ENCODE measurements at places on chromosomes 13 and 19.

GRCh38 chr13:113029487-113030258 is 60.7 kb downstream of the MCF2L start:
- DNase-seq: no peak

GRCh38 chr13:46893221-46893740 is 3.6 kb downstream of the HTR2A start:
- no peak for DNase-seq

DNA sequence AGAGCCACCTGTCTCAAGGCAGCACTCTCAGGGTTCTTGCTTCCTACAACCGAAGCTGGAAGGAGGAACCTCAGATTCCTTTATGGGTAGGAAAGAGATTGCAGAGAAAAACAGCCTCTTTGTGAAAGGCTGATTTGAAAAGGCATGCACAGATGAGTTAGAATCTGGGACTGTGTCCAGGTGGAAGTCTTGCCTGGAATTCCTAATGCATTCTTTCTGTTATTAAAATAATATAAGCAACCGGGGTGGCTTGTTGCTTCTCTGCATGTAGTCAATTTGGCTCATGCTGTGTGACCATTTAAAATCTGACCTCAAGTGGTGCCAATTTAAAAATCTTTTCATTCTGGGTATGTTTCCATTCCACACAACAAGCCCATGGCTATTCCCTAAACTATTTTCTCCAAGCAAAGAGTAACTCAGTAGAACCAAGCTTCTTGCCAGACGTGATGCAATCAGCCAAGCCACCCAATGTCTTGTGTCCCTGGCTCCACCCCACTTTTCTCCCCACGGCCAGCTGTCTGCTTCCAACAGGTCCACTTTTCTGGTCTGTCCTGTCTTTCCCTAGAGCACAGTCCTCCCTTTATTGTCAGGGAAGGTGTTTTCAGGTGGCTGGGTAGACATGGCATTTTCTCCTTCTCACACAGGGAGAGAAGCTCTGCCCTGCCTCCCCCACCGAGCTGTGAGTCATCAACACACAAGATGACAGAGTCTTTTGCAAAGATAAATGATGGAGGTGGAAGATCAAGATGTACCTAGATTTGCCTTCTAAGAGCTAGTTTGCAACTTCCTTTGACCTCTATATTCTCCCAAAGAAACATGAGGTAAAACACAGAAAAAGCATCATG is 394.3 kb downstream of the FOXO1 start:
- DNase-seq: no peak

GRCh38 chr19:13118424-13119193 is 545 bp downstream of the NACC1 start:
- DNase-seq: no peak

DNA sequence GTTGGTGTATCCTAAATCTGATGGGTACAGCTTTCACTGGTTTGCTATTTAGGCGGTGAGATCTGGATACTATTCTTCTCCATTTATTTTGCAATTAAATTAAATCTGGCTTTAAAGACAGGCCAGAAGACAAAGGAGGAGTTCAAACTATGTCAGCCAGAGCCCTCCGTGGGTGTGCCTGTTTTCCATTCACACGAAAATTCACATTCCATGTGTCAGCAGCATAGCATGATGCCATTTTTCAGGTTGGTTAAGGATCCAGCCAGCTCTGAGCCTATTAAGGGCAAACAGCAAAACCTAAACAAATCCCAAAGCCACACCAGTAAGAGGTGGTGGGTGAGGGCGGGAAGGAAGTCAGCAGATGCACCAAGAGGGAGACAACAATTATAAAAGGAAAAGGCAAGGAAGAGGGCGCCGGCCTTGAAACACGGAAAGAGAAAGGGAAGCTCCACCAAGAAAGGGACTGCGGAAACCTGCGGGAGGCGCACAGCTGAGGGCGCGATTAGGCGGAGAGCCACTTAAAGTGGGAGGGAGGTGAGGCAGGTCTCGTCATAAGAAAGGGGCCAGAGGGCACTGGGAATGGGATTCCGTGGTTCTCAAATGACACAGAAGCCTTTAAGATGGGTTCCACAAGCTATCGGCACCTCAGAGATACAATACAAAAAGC is 43.0 kb downstream of the CARS2 start:
- DNase-seq: no peak

- DNase-seq: no peak
Measured at GRCh38 chr19:50512112-50512998, 1.4 kb downstream of the ASPDH start.

DNA sequence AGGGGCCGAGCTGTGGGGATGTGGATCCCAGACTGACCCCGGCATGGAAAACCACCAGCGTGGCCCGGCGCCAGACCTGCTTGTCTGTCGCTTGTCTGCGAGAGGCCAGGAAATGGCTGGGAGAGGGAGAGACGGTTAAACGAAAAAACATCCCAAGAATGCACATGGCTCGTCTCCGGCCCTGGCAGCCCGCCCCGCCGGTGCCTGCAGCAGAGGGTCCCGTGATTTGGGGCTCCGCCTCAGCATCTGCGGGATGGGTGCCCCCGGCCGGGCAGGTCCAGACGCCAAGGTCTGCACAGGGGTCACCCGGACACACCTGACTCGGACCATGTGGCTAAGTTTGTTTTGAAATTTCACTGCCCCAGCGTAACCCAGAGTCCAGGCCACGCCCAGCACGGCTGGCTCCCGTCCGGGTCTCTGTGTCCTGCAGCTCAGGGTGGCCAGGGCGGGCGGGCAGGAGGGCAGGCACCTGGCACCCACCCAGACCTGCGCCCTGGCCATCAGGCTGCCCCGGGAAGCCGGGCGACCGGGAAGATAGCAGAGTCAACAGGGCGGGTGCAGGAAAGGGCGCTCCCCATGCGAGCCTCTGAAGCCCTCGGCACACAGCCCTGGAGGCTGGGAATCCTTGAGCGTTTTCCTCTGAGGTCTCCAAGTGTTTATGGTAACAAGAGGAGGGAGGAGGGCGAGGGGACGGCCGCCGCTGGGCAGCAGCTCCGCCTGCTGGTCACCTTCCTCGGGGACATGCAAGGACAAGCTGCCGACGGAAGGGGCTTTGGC is 103.2 kb downstream of the GADD45B start:
- DNase-seq: no peak

DNA sequence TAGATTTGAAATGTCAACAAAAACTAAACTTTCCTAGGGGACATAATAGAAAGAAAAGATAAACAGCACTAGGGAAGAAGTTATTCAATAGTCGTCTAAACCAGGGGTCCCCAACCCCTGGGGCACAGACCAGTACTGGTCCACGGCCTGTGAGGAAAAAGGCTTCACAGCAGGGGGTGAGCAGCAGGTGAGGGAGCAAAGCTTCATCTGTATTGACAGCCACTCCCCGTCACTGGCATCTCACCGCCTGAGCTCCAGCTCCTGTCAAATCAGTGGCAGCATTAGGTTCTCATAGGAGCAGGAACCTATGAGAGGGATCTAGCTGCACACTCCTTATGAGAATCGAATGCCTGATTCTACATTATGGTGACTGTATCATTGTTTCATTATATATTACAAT is 382.7 kb downstream of the MYO16 start:
- no peak for DNase-seq

DNA sequence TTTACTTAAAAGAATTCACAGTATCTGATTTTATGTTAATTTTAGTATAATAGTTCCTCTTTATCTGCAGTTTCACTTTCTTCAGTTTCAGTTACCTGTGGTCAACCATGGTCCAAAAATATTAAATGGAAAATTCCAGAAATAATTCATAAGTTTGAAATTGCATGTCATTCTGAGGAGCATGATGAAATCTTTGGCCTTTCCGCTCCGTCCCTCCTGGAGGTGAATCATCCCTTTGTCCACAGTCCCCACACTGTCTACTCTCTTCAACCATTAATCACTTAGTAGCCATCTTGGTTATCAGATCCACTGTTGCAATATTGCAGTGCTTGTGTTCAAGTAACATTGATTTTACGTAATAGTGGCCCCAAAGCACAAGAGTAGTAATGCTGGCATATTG is 26.9 kb downstream of the SLITRK6 start:
- DNase-seq: no peak

DNA sequence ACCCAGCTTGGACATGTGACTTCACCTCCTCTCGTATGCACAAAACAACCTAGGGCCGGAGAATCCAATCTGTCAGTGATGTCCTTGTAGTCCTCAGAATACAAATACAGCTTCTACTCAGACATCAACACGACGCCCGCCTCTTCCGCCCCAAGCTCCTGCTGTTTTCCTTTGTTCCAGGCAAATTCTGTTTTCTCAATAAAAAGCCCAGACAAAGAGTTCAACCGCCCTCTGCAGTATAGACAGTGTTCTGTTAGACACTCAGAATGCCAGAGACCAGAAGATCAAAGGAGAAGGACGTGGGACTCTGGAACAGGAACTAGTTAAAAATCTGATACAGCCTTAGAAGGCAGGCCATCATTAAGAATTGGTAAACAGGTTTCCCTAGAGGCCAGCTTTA is 42.0 kb upstream of the GGACT start:
- DNase-seq: no peak

GRCh38 chr13:63851526-63851925 is 2435.9 kb upstream of the PCDH20 start:
- no peak for DNase-seq

GRCh38 chr13:62583466-62583865 is 1167.8 kb upstream of the PCDH20 start:
- no peak for DNase-seq

- DNase-seq: no peak
Measured at GRCh38 chr13:98912846-98913245, 65.0 kb downstream of the DOCK9 start.

DNA sequence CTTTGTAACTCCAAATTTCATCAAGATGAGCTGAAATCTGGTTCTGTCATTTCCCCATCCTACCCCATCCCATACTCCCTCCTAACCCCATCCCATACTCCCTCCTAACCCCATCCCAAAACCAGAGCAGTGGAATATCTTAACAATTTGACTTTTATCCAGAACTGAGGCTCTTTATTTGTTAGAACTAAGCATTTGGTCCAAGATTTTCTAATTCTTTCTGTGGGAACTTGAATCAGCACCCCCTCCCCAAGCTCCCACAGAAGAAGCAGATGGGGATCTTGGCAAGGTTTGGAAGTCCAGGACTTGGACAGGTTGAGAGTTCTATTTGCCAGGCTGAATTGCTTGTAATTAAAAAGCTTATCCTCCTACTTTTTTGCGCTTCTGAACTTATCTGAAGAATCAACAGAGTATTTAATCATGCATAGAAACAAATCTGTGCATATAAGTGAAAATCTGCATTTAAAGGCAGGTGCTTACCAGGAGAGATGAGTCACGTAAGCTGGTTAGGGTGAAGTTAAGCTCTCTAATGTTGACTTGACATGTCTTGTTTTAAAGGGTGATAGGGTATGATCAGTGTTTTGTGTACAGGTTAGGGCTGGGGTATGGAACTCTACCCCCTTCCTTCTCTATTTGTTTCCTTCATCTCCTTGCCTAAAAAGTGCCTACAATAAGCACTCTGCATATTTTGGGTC is 111.1 kb downstream of the COG6 start:
- DNase-seq: no peak

DNA sequence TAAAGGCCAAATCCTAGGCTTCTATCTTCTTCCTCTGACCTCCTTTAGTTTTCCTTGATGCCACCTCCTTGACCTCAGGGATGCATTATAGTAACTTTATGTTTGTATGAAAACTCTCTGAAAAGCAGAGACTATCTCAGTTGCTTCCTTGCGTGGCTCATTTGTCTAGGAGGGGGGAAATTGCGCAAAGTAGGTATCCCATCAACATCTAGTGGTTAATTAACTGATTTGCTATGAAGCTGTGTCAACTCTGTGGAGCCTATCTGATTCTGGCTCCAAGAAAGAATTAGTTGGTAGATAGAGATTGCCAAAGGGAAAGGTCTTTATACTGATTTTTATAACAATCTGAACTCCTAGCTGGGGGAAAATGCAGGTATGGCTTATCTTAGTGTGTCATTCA is 82.1 kb upstream of the FRY start:
- DNase-seq: no peak

GRCh38 chr19:47020132-47020805 is 632 bp downstream of the NPAS1 start:
- DNase-seq: no peak

- DNase-seq: no peak
Measured at GRCh38 chr13:84607261-84608013, 725.2 kb upstream of the SLITRK1 start.

GRCh38 chr19:57242821-57243220 is 2.4 kb downstream of the ZNF805 start:
- no peak for DNase-seq

DNA sequence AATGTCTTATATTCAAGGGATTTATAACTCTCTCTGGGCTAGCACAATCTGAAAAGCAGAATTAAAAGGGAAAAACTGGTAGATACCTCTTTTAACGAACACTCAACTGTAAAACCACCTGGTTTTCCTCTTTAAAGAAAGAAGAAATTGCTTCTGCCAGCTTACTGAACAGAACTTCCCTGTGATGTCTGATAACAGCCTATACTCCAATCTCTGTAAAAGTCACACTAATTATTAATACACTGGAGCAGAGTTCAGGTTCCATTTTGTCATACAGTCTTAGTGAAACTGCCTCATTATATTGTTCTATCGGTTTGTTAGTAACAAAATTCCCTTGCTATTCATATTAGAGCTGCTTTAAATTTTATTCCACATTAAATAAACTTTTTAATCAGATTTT is 251.0 kb upstream of the STARD13 start:
- no peak for DNase-seq

GRCh38 chr13:35057858-35058257 is 115.8 kb downstream of the NBEA start:
- no peak for DNase-seq

DNA sequence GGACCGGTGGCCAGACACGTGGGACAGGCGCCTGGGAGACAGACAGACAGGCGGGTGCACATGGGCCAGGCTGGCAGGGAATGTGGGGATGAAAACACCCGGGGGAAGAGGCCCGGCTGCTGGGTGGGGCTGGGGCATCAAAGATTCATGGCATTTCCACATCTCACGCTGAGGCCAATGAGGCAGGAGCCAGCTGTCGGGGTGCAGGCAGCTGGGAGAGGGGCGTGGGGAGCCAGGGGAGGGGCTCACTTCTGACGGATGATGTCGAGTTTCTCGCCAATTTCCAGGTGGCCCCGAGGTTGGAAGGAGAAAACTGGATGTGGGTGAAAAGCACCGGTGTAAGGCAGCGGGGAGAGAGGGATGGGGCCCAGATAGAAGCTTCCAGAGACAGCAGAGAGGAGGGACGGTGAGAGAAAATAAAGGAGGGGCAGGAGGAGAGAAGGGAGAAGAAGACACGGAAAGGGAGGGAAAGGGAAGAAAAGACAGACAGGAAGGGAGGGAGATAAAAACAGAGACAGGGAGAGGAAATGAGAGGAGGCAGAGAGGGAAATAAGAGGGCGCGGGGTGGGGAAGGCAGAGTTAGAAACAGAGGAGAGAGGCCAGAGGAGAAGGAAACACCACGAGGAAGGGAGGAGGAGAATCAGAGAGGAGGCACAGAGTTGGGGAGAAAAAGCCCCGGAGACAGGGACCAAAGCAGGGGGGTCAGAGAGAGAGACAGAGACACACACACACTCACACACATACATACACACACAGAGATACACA is 8.0 kb upstream of the CCER2 start:
- no peak for DNase-seq
